CD4-positive, CD25-positive, alpha-beta regulatory T cell (primary cell): ENCODE measurements at places on chromosomes 1 and 21. TPM values are rescaled to one million over a fixed set of nuclear protein-coding genes. Genes with fewer than 3 reads are reported as not detected.
A peak's percentile ranks its signal among the peaks of the same experiment; 100 is the strongest.

DNA sequence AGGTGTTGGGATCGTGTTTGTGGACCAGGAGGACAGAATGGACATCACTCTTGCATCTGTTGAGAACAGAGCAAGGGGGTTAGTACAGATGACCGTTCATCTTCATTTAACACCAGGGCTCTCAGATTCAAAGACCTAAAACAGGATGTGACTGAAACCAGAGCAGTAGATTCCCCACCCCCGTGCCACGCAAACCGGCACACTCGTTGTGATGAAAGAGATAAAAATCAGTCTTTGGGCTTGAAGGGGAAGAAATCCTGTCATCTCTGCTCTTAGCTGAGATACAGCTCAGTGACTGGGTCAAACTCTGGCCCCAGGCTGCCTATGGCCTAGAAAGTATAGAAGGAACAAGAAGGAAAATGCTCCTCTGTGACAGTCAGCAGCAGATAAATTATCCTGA, 146.2 kb upstream of the KRTAP19-8 start:
- peak overlapping the region; percentile 99 for H3K4me3 ChIP-seq
- H3K27me3 ChIP-seq = no peaks in the 10 kb centered on the region
- H3K27ac ChIP-seq = peak overlapping the region; percentile 94
- H3K4me1 ChIP-seq = peaks cover 96% of the 10 kb centered on the region
- DNase-seq = peak; percentile 91
- H3K36me3 ChIP-seq = peaks cover 9% of the 10 kb centered on the region

DNA sequence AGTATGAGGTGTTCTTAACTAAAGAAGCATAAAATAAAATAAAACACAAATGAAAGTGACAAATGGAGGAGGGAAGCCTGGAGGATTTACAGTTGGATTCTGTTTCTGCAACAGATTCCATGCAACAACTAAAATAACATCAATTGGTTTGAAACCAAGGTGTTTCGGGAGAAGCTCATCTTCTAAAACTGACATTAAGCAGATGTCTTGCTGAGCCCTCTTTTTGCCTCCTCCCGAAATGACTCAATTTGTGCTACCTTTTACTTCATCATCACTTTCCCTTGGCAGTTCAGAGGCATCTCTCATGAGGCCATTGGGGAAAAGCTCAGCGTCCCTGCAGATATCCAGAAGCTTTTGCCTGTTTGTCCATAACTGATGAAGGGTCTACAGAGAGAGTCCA, 121.6 kb upstream of the ADAR start:
- no peak overlapping the region for H3K4me3 ChIP-seq
- H3K4me1 ChIP-seq = no peaks in the 10 kb centered on the region
- DNase-seq = no peak
- H3K36me3 ChIP-seq = no peaks in the 10 kb centered on the region
- no peak overlapping the region for H3K27ac ChIP-seq
- H3K27me3 ChIP-seq = peaks cover 1% of the 10 kb centered on the region

DNA sequence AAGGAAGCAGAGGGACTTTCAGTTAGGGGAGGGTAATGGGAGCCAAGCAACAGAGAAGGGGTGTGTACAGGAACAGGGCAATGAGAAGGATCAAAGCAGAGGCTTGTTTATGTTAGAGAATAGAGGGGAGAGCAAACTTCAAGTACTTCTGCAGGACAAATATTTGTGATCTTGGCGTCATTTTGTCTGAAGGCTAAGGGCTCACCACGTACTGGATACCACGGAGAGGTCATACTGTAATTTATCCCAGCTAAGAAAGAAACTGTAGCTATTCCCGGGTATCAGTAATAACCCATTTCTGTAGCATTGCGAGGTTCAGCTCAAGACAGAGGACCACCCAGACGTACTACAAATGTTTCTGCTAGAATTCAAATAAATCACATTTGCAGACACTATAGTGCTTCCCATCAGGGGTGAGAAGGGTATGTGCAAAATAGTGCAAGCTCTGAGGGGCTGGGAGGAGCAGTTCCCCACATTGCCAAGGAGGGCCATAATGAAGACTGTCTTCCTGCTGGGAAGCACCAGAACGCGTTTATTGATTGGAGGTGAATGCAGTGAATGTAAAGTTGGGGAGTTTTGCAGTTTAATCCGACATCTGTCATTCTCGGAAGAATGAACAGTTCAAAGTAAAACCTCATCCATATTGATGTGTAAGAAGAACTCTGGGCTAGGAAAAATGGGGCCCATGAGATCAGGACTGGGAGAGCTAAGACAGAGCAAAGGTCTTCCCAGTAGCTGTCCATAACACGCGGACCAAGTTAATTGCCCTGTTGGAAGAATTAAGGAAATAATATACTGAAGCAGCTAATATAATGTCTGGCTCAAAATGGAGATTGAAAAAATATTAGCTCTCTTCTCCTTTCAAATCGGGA, 136.9 kb downstream of the RWDD3 start:
- DNase-seq = no peak
- H3K27ac ChIP-seq = no peak overlapping the region
- H3K36me3 ChIP-seq = no peaks in the 10 kb centered on the region
- no peaks in the 10 kb centered on the region for H3K4me1 ChIP-seq

DNA sequence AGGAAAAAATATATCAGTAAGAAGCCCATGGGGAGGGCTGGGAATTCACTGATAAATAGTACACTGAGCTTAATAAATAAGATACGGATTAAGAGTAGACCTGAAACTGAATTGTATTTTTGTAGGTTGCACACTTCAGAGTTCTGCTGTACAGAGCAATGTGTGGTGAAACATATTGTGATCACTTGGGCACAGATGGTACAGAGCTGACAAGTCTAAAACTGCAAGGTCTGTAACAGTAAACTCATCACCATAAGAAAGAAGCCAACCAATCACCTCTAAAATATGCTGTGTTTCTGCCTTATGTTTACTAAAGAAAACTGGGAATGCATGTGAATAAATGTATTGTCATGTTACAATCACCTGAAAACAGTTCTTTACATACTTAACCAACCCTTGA, 360.7 kb downstream of the MRPL39 start:
- no peaks in the 10 kb centered on the region for H3K27me3 ChIP-seq
- no peak for DNase-seq
- no peak overlapping the region for H3K27ac ChIP-seq

GRCh38 chr1:99643021-99643779, 2.7 kb upstream of the PALMD start:
- H3K4me3 ChIP-seq = no peak overlapping the region
- no peaks in the 10 kb centered on the region for H3K36me3 ChIP-seq
- peaks cover 20% of the 10 kb centered on the region for H3K27me3 ChIP-seq
- H3K4me1 ChIP-seq = no peaks in the 10 kb centered on the region
- no peak overlapping the region for H3K27ac ChIP-seq
- DNase-seq = no peak

- H3K36me3 ChIP-seq = no peaks in the 10 kb centered on the region
- DNase-seq = peak; percentile 77
- peak overlapping the region; percentile 80 for H3K27ac ChIP-seq
- peaks cover 17% of the 10 kb centered on the region for H3K4me1 ChIP-seq
Measured at GRCh38 chr21:38766987-38767722, 38.6 kb upstream of the ETS2 start.

WDR64 gene
- polyA plus RNA-seq = 0.08 TPM
